ENCODE measurements at places on chromosomes 3 and 15.

DNA sequence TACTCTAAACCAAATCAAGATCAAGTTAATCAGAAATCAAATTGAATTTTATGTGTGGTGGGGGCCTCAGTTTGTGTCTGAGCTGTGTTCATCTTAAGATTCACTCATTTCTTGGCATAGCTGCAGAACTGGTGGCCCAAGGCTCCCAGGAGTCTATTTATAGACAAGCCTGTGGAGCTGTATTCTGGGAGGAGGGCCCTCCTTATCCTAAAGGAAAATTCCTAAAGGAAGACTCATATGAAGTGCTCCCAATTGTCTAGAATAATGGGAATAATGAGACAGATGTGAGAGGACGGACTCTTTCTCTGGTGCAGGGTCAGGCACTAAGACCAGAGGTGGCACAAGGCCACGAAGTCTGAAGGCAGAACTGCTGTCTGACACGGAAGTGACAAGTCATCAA, 38.9 kb downstream of the C3orf85 start:
- DNase-seq = no peak

- no peak for DNase-seq
Observed at GRCh38 chr3:45870099-45870498, 16.2 kb upstream of the CCR9 start.

GRCh38 chr3:23941440-23941839, 3.6 kb upstream of the NR1D2 start:
- no peak for DNase-seq

DNA sequence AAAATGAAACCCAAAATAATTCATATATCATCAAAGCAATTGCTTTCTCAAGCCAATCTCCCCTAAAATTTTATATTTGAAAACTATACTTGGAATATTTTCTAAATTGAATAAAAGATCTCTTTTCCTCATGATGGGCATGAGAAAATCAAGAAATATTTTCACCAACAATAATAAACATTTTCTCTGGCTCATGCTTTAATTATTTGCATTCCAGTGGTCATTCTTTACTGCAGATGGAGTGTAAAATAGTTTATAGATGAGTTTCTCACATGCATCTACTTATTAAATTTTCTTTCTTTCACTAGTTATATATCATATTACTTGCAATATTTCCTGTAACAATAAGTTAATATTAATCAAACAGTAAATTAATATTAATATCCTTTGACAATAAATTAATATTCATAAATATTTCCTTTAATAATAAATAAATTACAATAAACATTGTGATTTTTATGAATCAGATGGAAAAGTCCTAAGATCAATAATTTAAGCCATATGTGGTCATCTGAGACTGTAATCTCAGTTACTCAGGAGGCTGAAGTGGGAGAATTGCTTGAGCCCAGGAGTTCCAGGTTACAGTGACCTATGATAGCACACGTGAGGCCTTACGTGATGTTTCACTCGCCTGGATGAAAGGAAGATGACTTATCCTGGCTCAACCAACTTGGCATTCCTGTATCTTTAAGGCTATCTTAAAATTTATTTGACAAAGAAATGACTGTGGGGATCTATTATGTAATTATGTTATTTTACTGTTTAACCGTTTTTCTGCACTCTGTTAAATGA, 958.8 kb downstream of the ZPLD1 start:
- peak; percentile 45 for DNase-seq

- peak; percentile 46 for DNase-seq
Observed at GRCh38 chr15:67444100-67444499, 76.8 kb upstream of the C15orf61 start.

DNA sequence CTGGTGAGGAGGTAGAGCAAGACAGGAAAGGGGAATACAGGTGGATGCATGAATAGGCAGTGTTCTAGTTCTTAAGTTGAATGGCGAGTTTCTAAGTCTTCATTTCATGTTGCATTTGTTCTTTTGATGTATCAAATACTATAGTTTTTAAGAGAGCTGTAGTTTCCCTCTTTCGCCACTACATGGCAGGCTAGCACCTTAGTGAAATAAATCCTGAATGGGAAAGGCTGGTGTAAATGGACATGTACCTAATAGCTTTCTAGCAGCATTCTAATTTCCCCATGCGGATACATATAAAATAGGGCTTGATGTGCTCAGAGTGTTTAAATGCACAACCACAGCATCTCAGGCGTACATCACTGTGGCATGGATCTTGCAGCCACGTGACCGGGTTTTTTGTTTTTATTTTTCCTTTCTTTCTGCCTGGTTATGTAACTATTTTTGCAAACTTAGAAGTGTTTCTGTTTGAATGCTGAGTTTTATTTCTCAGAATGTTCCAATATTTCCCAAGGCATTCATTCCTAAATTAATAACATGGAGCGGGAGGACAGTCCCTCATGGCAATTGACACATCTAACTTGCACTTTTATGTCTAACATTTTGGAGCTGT, 23.5 kb upstream of the CLN6 start:
- peak; percentile 56 for DNase-seq

GRCh38 chr15:99430881-99431401, 134.8 kb upstream of the MEF2A start:
- DNase-seq = no peak

DNA sequence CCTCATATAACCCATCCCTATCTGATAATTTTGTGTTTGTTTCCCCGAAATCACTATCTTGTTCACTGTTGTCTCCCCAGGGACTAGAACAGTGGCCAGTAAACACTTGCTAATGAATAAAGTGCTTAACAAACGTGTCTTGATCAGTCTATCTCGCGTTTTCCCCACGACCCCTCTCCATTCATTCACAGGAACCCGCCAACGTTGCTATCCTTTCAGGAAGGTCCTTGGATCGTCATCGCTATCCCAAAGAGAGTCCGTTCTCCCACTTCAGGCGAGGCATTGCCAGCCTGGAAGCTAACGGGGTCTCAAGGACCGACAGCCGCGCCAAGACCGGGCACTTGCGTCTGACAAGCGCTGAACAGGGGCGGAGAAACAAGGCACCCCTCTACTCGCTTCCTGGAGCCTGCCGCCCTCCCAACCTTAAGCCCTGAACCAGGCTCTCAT, 344 bp downstream of the LINS1 start:
- DNase-seq = no peak

DNA sequence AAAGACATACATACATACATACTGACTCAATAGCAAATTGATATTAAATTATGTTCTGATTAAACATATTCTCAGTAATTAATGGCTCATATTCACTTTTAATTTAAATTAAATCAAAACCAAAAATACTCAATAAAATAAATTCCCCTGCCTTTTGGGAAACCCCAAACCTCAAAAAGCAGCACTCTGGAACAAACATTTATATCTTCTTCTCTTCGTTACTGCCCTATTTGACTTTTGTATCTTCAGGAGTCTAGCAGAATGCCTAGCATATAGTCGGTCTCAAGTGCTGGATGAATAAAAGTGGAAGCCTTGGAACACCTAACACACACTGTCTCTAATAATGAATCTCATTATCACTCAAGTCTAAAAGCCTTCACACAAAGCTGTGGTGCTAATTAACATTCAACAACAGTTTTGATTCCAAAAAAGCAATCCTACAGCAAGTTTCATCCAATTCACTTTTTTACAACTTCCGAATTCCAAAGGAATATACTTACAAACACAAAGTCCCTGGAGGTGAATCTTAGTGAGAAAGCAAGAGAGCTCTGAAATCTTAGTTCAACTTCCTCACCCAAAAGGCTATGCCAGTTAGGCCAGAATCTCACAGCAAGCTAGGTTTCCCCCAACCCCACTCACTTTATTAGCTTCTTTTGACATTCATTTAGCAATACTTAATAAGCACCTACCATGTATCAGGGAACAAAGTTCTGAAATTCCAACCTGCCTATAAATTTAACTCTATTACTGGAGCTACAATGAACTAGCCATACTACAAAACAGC, 35.0 kb downstream of the GSK3B start:
- DNase-seq = no peak

GRCh38 chr15:72907733-72908132, 124.2 kb upstream of the ADPGK start:
- no peak for DNase-seq

- DNase-seq = no peak
Observed at GRCh38 chr3:44516230-44516629, 38.8 kb upstream of the ZNF445 start.

DNA sequence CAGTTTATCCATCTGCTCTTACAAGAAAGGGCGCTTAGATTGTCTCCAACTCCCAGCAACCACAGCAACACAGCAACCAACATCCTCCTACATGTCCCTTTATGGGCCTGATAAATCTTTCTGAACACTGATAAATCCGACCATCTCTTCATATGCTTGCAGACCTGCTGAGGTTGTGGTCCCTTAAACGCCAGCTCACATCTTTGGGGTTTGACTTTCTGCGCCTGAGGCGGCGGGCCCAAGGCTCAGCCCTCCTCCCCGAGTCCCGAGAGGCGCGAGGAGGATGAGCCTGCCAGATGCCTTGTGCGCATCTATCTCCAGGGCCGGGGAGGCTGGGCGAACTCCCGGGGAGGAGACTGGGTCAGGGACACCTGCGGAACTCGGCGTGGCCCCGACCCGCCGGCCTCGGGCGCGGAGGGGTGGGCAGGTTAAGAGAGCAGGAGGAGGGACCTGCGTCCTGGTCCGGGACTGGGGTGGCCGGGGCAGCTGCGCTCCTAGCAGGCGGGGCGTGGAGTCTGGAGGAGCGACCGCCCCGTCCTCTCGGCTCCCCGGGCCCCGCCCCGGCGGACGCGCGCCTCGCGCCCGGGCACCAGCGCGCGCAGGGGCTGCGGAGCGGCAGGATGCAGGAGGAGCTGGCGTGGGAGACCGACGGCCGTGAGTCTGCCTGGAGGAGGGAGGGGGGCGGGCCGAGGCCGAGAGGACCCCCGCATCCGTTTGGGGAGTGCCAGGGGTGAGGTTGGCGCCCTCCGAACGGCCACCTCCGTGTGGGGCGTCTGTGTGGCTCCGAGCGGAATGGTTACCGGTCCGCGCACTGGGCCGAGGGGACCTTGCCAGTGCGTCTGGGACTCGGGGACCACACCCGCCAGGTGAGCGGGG, at the start of gene ANKDD1A:
Gene ANKDD1A, plus strand, starts transcription at position 592 of the 876 bp plus-strand sequence. Its CDS starts 29 bp downstream, at position 621.
- no peak for DNase-seq

- peak; percentile 16 for DNase-seq
Observed at GRCh38 chr3:149224736-149225594, 3.3 kb upstream of the CP start.

GRCh38 chr3:57791245-57791644, 35.1 kb downstream of the SLMAP start:
- DNase-seq = no peak

DNA sequence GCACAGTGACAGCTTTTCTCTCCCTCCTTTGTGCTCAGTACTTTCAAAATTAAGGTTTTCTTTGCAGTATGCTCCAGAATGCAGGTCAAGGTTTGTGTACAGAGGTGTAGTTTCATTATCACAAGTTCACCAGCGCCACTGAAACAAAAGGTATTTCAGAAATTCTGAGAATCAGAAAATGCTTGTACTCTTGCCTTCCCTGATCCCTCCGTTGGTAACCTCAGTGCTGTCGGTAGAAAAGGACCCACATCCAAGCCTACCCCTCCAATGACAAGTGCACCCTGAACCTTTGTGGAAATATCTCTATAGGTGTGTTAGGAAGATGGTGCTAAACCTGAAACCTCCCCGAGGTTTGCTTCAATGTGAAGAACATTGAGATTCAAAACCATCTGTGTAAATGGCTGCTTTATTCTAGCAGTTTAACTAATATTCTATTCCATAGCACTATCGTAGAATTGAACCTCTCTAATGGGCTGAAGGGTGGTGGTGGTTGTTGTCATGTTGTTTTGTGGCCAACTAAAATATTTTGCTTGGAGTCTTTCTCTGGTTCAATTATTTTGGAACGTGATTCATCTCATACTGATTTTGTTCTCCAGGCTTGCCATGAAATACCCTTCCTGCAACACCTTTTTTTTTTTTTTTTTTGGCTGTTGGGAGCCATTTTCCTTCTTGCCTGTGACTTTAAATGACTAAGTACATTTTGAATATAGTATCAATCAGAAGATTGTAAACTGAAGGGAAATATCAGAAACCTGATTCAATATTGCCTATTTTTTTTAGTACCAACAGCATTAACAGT, 20.7 kb downstream of the ZBTB38 start:
- DNase-seq = no peak

- DNase-seq = no peak
Observed at GRCh38 chr15:70356919-70357318, 259.2 kb upstream of the TLE3 start.

DNA sequence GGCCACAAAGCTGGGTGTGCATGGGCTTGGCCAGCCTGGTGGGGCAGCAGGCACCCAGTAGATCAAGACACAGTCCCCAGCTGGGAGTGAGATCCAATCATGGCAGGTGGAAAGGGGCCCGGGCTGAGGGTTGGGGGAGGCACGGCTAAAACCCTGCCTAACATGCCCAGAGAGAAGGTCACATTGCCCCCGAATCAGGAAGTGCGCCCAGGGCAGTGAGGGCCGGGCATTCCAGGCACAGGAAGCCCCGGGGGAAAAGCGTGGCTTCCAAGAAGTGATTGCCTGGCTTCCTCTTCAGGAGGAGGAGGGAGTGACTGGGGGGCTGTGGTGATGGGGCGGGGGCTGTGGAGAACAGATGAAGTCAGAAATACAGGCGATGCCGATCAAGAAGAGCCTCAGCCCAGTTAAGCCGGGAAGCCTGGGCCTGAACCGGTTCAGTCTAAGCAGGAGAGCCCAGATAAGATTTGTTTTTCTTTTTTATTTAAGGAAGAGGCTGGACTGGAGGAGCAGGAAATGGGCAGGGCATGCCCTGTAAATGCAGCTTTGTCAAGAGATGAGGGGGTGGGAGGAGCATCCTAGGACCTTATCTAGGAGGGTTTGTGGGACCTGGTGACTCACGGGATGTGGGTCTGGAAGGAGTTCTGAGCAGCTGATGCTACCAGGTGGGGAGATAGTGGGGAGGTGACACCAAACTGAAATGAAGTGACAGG, 83.9 kb downstream of the CHSY1 start:
- no peak for DNase-seq

GRCh38 chr15:63466378-63467192, 37.8 kb upstream of the USP3 start:
- DNase-seq = no peak

DNA sequence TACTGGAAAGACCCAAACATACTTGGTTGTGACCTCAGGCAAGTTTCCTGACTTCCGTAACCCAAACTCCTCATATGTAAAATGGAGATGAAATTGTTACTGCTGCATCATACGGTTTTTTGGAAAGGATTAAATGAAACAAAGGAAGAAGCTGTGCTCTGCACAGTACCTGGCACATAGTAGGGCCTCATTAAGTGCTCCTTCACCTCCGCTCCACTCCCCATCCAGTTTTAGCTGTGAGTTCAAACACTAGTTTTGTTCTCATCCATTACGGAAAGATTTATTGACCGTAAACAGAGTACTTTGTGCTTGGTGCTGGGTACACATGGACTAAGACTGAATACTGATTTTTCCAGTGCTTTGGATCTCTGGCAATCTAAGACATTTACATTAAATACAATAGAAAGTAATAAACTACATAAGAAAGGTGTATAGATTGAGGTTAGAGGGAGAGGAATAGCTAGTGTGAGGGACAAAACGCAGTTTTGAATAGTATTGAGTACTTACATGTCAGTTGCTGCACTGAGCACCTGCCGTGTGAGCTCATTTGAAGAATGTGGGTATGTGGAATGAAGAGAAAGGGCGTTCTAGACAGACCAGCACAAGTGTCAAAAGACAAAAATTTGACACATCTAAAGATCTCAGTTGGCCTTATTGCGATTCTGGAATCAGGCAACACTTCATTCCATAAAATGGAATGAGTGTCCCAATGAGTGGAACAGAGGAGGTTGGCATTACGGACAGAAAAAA, 594 bp upstream of the ICE2 start:
- no peak for DNase-seq

GRCh38 chr3:152835601-152836102, 721 bp downstream of the P2RY1 start:
- DNase-seq = no peak

GRCh38 chr3:174340624-174341587, 518.2 kb upstream of the NAALADL2 start:
- DNase-seq = no peak

Data from fibroblast of skin of left biceps (primary cell).